ENCODE measurements at places on chromosomes 5 and 9.
A peak's percentile ranks its signal among the peaks of the same experiment; 100 is the strongest.

DNA sequence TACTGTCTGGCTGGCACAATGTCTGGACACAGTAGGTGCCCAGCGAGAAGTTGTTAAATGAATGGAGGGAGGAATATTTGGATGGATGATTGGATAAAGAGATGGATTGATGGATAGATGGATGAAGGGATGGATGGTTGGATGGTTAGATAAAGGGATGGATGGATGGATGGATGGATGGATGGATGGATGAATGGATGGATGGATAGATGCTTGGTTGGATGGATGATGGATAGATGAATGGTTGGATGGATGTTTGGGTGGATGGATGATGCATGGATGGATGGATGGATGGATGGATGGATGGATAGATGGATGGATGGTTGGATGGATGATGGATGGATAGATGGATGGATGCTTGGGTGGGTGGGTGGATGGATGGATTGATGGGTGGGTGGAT is 90.4 kb downstream of the UBE2QL1 start:
- H3K4me3 ChIP-seq = no peak overlapping the region
- H3K36me3 ChIP-seq = no peaks in the 10 kb centered on the region
- DNase-seq = no peak
- no peaks in the 10 kb centered on the region for H3K4me1 ChIP-seq
- no peaks in the 10 kb centered on the region for H3K27me3 ChIP-seq

- no peaks in the 10 kb centered on the region for H3K4me1 ChIP-seq
- no peak overlapping the region for H3K4me3 ChIP-seq
- no peak for DNase-seq
- H3K27me3 ChIP-seq = no peaks in the 10 kb centered on the region
- no peaks in the 10 kb centered on the region for H3K36me3 ChIP-seq
These were observed 742.8 kb downstream of the NR2F1-AS1 start for GRCh38 chr5:92838253-92838652.

DNA sequence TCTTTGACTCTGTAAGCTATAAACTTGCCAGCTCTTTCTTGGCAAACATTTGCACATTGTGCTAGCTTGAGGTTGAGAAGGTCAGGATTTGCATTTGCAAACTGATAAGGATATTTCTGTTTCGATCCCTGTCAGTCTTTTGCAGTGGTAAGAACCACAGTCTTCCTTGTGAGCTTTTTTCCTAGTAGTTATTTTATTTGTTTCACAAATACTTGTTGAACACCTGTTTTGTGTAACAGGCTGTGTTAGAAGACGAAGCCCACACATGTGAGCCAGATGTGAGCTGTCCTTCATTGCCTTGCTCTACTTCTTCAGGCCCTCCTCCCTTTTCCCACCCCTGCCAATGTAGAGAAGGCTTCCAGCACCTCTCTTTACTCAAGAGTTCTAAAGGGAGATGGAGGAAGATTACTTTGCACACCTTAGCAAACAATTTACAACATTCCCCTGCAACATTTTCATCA is 327.0 kb upstream of the KLF4 start:
- no peaks in the 10 kb centered on the region for H3K36me3 ChIP-seq
- H3K4me1 ChIP-seq = peaks cover 10% of the 10 kb centered on the region
- DNase-seq = no peak
- H3K4me3 ChIP-seq = no peak overlapping the region
- H3K27me3 ChIP-seq = no peaks in the 10 kb centered on the region
- no peak overlapping the region for H3K27ac ChIP-seq

DNA sequence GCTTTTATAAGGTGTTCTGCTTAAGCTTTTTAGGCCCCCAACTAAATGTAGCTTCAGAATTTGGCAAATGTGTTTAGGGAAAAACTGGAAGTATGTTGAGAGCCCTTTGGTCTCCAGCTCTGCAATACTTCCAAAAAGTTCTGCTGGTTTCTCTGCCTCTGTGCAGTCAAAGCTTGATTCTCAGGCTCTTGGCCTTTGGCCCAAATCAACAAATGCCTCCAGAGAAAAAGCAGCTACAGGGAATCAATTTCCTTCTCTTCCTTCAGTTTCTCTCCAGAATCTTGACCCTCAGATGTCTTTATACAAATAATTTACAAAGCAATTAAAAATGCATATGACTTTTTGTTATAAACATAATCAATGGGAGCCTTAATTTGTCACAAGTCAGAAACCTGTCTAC is 235.7 kb downstream of the COMMD10 start:
- H3K27ac ChIP-seq = no peak overlapping the region
- no peaks in the 10 kb centered on the region for H3K27me3 ChIP-seq
- DNase-seq = no peak
- no peak overlapping the region for H3K4me3 ChIP-seq
- H3K4me1 ChIP-seq = no peaks in the 10 kb centered on the region
- peaks cover 6% of the 10 kb centered on the region for H3K36me3 ChIP-seq

DNA sequence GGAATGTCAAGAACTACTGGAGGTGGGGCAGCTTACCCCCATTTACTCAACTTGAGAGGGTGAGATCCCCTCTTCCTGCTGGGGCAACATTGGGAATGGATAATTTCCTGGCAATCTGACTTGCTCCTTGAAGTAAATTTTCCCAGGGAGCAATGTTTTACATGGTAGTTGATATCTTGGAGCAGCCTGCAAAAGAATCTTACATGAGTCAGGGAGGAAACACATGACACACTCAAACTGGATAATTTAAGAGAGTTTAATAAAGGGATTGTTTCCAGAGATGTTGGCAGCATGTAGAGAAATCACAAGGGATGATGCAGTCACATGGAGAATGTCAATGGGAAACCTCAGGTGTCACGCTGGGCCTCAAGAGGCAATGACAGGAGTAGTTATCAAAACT is 212.5 kb downstream of the GAS1 start:
- no peaks in the 10 kb centered on the region for H3K36me3 ChIP-seq
- no peak for DNase-seq
- H3K27me3 ChIP-seq = no peaks in the 10 kb centered on the region
- H3K27ac ChIP-seq = no peak overlapping the region
- peaks cover 22% of the 10 kb centered on the region for H3K4me1 ChIP-seq

GRCh38 chr9:134892221-134892620 is 11.6 kb downstream of the FCN2 start:
- H3K4me3 ChIP-seq = no peak overlapping the region
- no peak for DNase-seq
- H3K27ac ChIP-seq = no peak overlapping the region
- H3K4me1 ChIP-seq = peaks cover 24% of the 10 kb centered on the region
- H3K27me3 ChIP-seq = no peaks in the 10 kb centered on the region
- H3K36me3 ChIP-seq = no peaks in the 10 kb centered on the region

DNA sequence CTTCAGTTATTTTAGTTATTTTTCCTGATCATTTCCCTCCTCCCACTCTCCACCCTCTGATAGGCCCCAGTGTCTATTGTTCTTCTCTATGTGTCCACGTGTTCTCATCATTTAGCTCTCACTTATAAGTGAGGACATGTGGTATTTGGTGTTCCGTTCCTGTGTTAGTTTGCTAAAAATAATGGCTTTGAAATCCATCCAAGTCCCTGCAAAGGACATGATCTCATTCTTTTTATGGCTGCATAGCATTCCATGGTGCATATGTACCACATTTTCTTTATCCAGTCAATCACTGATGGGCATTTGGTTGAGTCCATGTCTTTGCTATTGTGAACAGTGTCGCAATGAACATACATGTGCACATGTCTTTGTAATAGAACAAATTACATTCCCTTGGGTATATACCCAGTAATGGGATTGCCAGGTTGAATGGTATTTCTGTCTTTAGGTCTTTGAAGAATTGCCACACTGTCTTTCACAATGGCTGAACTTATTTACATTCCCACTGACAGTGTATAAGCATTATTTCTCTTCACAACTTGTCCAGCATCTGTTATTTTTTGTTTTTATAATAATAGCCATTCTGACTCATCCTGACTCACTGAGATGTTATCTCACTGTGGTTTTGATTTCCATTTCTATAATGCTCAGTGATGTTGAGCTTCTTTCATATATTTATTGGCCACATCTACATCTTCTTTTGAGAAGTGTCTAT is 17.2 kb upstream of the DIRAS2 start:
- H3K27ac ChIP-seq = no peak overlapping the region
- H3K4me3 ChIP-seq = no peak overlapping the region

- H3K4me1 ChIP-seq = no peaks in the 10 kb centered on the region
- H3K4me3 ChIP-seq = no peak overlapping the region
- H3K36me3 ChIP-seq = no peaks in the 10 kb centered on the region
- no peaks in the 10 kb centered on the region for H3K27me3 ChIP-seq
- DNase-seq = no peak
- no peak overlapping the region for H3K27ac ChIP-seq
These were observed 54.5 kb upstream of the RAD23B start for GRCh38 chr9:107228496-107229039.

DNA sequence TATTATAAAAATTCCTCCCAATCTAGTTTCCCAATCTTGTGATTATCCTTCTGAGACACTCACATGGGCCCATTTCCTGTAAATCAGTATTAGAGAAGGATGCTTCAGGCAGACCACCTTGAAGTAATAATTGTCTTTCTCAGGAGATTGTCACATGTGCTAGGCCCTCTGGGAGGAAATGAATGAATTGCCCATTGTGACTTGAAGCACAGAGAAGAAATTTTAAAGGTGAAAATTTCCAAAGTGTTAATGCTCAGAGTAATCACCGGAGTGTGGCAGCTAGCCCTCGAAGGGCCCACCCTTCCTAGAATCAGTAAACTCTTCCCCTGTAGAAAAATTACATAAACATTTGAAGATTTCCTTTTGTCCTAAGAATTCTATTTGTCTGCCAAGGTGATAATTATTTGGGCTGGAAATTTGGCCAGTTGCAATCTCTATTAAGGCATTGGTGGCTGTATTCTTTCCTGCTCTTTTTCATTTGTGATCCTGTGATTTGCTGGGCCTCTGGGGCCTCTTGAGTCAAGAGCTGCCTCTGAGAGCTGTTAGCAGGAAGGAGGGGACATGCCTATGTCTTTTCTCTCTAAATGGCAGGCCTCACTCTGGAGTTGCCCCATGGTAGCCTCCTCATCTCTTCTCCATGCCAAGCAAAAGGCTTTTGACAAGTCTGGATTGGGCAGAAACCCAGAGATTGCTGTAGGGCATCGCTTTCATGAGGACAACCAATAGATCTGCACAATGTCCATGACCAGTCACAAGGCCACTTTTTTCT is 371.5 kb upstream of the ACTBL2 start:
- no peak for DNase-seq
- no peaks in the 10 kb centered on the region for H3K4me1 ChIP-seq
- H3K36me3 ChIP-seq = no peaks in the 10 kb centered on the region
- H3K27ac ChIP-seq = peak overlapping the region; percentile 20
- H3K27me3 ChIP-seq = no peaks in the 10 kb centered on the region

GRCh38 chr9:107211284-107211923 is 71.7 kb upstream of the RAD23B start:
- H3K27me3 ChIP-seq = no peaks in the 10 kb centered on the region
- no peak overlapping the region for H3K27ac ChIP-seq
- H3K36me3 ChIP-seq = no peaks in the 10 kb centered on the region

- no peak overlapping the region for H3K4me3 ChIP-seq
- no peaks in the 10 kb centered on the region for H3K36me3 ChIP-seq
- no peak overlapping the region for H3K27ac ChIP-seq
- no peaks in the 10 kb centered on the region for H3K4me1 ChIP-seq
- no peaks in the 10 kb centered on the region for H3K27me3 ChIP-seq
- DNase-seq = no peak
These were observed 66.3 kb upstream of the LIFR start for GRCh38 chr5:38622723-38623129.

Data from right atrium auricular region (tissue), 2 donors.